ENCODE measurements at places on chromosomes 13 and 19.

GRCh38 chr13:87355451-87355850 lies 315.7 kb upstream of the SLITRK5 start:
- no peak for DNase-seq

DNA sequence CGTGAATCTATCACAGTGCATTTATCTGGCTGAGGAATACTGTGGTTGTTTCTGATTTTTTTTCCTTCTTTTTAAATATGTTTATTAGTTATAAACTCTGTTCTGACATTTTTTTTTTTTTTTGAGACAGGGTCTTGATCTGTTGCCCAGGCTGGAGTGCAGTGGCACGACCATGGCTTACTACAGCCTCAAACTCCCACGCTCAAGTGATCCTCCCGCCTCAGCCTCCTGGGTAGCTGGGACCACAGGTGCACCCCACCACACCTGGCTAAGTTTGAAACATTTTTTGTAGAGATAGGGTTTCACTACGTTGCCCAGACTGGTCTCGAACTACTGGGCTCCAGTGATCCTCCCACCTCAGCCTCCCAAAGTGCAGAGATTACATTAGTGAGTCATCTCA lies 6.6 kb upstream of the NUMBL start:
- DNase-seq, result no peak

DNA sequence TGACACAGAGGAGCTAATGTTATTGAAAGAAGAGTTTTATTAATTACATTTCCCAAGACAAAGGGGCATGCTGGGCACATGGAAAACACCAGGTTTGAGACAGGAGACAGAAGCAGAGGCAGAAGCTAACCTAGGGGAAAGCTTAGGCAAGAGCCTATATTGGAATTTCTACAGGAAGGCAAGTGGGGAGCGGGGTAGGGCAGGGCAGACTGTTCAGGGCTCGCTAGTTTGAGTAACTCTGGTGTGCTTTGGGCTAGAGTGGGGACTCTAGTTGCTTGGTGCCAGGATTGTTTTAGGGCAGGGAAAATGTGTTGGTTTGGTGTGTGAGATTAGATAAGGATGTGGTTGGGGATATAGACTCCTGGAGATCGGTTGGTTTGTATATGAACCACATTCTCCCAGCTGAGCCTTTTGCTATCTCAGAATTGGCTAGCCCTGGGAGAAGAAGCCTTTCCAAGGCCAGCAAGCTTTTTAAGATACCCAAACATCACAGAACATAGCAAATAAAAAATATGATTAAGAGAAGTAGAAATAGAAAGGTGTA lies 8.4 kb upstream of the UFM1 start:
- no peak for DNase-seq

DNA sequence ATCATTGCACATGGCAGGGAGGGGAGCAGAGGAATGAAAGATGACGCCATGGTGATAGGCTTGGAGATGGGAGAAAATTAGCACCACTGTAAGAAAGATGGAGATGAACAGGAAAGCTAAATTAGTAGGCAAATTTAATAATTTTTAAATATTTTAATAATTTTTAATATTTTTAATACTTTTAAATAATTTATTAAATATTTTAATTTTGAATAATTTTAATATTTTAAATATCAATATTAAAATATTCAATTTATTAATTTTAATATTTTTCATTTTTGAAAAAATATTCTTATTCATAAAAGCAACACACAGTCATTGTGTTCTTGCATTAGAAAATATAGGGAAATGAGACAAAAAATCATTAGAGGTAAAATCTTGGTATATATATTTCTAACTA lies 15.9 kb upstream of the KL start:
- DNase-seq, result no peak

- DNase-seq, result no peak
These were observed 7.9 kb upstream of the STK24 start for GRCh38 chr13:98584668-98585397.

DNA sequence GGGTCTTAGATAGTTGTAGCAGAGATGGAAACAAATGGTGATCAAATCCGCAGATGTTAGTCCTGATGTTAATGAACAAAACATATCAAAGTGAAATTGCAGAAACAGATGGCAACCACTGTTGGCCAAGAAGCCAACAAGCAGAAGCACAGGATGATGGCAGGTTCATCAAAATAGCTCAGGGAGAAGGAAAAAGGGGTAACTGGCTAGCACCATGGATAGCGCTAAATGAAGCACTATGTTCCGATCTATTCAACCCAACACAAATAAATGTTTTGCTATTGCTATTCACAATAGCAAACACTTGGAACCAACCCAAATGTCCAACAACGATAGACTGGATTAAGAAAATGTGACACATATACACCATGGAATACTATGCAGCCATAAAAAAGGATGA lies 413.7 kb downstream of the FGF14 start:
- DNase-seq, result no peak

GRCh38 chr19:40547836-40548235 lies 28.8 kb upstream of the SHKBP1 start:
- DNase-seq, result no peak

- peak; percentile 74 for DNase-seq
These were observed at the start of gene PTOV1 for GRCh38 chr19:49850487-49851342. Gene PTOV1, plus strand, starts transcription at chr19:49851159.

GRCh38 chr19:20453425-20453935 lies 112.1 kb downstream of the ZNF737 start:
- DNase-seq, result no peak

GRCh38 chr13:25478186-25478585 lies 106.4 kb downstream of the ATP8A2 start:
- DNase-seq, result no peak

DNA sequence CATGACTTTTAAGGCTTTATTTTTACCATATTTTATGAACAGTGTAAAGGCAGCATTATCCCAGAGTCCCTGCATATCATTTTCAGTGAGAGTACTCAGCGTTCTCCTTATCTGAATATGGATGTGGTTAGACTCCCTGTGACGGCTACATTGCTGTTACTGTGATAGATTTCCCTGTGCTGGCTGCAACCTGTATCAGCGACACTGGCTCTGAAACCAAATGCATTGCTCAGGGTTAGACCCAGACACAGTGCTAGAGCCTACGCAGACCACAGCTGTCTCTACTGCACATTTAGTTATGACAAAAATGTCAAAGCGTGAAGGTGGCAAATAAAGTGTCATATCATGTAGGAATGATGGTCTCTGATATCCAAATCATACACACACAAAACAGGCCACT lies 138.0 kb downstream of the ENOX1 start:
- no peak for DNase-seq

GRCh38 chr13:85671336-85671735 lies 127.9 kb downstream of the SLITRK6 start:
- no peak for DNase-seq

- DNase-seq, result no peak
These were observed 10.2 kb downstream of the RAB20 start for GRCh38 chr13:110551284-110551683.

GRCh38 chr19:37564624-37565369 lies 29.8 kb downstream of the ZNF571 start:
- DNase-seq, result no peak

- DNase-seq, result no peak
These were observed 373.2 kb downstream of the KCNRG start for GRCh38 chr13:50388481-50388880.

DNA sequence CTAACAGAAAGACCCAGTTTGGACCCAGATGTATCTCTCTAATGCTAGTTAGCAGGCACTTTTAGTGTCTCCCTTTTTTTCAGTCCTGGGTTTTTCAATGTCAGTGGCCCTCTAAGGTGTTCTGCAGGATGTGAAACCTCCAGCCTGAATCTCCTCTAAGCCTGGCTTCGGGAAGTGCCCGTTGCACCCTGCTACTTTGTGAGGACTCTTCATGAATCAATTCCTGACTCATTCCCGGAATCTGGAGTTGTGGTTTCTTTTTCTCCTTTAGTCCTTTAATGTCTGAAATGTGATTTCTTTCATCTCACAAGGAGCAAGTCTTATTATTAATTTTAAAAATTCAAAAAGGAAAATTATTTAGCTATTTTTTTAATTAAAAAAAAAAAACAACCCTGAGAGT lies 116.0 kb downstream of the ZNF536 start:
- DNase-seq, result no peak

- DNase-seq, result no peak
These were observed 66.4 kb downstream of the KLF12 start for GRCh38 chr13:74067818-74068217.

- DNase-seq, result no peak
These were observed 25.5 kb downstream of the FGF21 start for GRCh38 chr19:48780631-48781391.

GRCh38 chr13:100922599-100922998 lies 248.0 kb upstream of the TMTC4 start:
- DNase-seq, result no peak

- no peak for DNase-seq
These were observed 21.3 kb downstream of the ZNF626 start for GRCh38 chr19:20640023-20640422.

Measured in iPS DF 6.9 (cell line).